ENCODE measurements at places on chromosomes 11 and 22. TPM values are rescaled to one million over a fixed set of nuclear protein-coding genes. Genes with fewer than 3 reads are reported as not detected.
A peak's percentile ranks its signal among the peaks of the same experiment; 100 is the strongest.

The TSPAN32 gene
- 1.2 TPM for total RNA-seq

DNA sequence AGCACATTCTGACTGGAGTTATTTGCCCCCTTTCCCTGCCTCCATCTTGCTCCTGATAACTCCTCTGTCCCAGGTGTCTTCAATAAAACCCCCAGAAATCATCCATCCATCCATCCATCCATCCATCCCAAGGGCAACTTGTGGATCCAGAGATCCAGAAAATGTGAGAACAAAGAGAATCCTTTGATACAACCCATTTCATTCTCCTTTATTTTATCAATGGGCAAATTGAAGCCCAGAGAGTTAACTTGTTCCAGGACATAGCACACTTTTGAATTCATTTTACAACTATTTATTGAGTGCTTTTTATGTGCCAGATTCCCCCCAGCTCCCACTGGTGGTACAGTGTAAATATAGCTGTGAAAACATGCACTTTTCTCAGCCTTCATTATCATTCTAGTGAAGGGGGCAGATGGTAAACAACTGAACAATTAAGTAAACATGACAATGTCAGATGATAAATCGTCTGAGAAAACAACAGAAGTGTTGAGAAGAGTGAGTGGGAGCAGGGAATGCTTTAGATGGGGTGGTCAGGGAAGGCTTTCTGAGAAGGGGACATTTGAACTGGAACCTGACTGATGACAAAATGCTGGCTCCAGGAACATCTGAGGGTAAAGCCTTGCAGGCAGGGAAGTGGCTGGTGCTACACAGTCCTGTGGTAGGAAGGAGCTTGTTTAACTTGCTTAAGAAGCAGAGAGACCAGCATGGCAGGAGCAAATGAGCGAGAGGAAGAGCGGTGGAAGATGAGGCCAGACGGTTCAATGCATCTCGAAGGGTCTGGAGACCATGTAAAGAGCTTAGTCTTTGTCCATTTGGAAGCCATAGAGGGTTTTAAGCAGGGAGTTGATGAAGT is 80.0 kb upstream of the TIMP3 start:
- DNase-seq, result no peak

The TESMIN gene
- total RNA-seq, result 1.1 TPM

DNA sequence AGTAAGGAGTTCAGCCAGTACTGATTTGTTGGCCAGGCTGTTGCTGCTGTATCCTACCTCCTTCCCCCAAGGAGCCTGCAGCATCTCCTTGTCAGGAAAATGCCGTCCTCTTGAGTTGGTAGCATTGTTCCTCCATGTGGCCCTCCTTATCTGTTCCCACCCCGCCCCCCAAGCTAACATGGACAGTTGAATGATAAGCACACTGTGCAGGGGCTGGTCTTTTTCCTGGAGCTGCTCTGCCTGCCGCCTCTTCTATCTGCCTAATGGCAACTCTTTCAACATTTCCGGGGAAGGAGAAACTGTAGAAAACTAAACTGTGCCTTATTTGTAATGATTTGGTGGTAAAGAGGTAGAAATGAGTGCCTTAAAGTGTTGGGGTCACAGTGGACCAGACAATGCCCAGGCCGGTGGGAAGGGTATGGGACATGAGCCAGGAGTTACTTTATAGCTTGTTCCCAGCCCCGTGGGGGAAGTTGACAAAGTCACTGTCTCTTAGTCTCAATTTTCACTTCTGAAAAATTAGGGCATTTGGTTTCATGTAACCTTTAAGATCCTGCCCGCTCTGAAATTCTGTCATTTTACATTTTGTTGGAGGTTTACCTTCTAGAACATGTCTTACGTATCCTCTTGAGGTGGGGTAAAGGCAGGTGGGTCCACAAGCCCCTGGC is 4.5 kb downstream of the FAM118A start:
- DNase-seq, result no peak

- DNase-seq, result no peak
Observed at GRCh38 chr22:24845041-24845898, 39.3 kb downstream of the SGSM1 start.

DNA sequence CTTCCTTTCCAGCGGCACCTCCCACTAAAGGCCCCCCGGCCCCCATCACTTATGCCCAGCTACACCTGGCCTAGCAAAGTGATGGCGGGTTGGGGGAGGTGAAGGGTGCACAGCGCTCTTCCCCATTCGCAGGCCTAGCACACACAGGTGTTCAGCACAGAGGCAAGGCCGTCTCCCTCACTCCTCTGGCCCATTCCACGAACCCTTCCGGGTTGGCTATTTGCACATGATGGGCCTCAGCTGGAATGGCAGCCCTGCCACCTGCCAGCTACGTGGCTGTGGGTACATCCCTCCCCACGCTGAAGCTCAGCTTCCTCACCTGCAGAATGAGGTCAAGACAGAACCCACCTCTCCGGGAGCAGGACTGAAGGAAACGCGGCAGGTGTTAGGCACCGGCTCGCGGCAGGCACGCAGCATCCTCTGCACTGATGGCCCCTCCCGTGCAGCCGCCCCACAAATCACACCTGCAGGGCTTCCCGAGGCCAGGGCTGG is 4.8 kb downstream of the KIAA0930 start:
- DNase-seq, result no peak

The LRRC10B gene
- total RNA-seq, result 0.49 TPM

The SLC5A1 gene
- total RNA-seq, result 13.7 TPM

GRCh38 chr11:68928136-68928880 is 24.6 kb downstream of the IGHMBP2 start:
- DNase-seq, result no peak

- DNase-seq, result no peak
Observed at GRCh38 chr11:130454491-130455252, 6.2 kb downstream of the ADAMTS15 start.

DNA sequence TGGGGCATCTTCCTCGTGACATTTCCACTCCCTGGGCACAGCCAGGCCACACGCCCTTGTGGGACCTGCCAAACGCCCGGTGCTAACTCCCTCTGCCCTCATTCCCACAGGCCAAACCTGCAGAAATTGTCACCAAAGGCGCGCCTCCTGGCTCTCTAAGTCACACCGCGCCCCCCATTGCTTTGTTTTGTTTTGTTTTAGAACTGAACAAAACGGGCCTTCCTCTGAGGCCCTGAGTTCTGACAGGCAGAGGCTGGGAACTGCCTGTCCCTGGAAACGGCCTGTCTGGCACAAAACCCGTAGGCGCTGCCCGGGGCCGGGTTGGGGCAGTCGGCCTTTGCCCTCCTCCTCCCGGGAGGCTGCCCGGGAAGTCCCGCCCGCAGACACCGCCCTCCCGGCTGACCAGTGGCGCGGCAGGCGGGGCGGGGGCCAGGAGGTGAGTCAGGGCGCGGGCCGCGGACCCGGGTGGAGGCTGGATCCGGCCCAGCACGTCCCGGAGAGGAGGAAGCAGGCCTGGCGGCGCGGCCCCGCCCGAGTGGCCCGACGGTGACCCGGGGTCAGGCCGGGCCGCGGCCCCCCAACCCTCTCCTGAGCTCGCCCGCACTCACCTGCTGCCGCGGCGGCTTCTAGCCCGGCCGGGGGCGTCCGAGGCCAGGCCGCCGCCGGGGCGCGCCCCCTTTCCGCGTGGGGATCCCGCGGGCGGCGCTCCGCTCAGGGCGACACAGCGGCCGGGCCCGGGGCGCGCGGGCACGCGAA is 465 bp downstream of the SUN2 start:
- DNase-seq, result no peak

GRCh38 chr11:81673001-81673400 is 1060.7 kb downstream of the FAM181B start:
- no peak for DNase-seq

- no peak for DNase-seq
Observed at GRCh38 chr22:50208430-50208938, 7.7 kb downstream of the SELENOO start.

DNA sequence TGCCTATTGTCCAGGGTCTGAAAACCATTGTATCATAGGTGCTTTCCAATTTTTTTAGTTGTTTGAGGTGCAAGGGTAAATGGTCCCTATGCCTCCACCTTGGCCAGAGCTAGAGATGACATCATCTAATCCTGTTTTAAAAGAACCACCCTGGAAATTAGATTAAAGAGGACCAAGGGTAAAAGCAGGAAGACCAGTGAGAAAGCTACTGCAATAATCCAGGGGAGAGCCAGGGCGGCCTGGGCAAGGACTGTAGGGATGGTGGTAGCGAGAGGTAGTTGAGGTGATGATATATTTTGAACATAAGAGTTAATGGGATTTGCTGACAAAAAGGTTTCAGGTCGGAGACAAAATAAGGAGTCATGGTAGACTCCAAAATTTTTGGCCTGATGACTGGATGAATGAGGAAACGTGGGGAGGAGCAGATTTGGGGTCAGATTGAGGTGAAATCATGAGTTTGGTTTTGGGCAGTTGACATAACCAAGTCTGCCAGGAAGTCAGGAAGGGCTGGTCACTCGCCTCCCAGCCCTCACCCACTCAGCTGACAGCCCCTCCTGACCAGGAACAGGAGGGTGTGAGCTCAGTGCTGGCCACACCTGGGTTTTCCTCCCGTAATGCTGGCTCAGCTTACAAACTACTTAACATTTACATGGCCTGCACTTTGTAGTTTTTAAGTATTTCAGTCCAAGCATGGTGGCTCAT is 23.0 kb downstream of the SCN4B start:
- DNase-seq, result no peak

DNA sequence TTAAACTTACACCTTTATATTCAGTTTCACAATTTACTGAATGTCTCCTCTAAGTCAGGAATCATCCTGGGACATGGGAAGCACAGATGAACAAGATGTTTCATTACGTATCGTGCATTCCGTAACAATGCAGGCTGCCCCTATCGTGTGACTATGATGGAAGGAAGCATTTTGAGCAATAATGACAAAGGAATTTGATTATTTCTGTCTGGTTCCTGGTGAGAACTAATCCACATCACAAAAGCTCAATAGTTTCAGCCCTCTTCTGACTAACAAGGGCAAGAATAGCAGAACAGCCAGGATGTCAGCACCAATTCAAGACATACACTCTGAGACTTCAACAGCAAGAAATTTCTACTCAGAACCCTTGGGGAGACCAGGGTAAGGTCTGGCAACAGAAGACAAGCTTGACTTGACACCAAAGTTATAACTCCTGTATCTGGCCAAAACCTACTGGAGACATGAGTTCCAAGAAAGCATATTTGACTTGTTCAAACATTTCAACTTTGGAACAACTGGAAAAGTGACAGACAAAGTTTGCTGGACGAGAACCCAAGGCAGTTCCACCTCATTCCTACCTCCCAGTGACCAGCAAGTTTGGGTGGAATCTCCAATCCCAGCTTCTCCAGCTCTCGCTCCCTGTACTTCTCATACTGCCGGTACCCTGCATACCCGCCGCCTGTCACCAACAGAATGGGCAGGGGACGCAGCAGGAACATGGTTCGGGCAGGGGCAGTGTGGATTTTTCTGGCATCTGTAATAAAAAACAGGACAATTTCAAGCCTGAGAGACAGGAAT is 14.3 kb downstream of the PISD start:
- DNase-seq, result no peak

GRCh38 chr22:50302564-50302963 is 4.9 kb downstream of the PLXNB2 start:
- DNase-seq, result no peak

The MGAT3 gene
- 4.2 TPM for total RNA-seq

DNA sequence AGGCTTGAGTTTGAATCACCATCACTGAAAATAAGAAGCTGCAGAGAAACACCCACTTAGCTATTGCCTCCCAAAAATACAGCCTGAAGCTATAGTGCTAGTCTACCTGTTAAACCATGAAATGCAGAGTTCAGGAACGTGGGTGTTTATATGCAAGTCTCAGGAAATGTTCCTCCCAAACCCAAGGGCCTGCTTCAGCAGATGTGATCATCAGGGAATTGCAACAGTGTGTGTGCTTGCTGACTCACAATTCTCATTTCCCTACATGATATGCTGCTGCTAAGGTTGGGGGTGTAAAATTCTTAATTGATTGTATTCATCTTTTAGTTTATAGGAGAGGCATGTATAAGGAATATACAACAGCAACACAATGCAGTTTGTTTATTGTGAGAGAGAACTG is 49.6 kb downstream of the NUP98 start:
- no peak for DNase-seq

DNA sequence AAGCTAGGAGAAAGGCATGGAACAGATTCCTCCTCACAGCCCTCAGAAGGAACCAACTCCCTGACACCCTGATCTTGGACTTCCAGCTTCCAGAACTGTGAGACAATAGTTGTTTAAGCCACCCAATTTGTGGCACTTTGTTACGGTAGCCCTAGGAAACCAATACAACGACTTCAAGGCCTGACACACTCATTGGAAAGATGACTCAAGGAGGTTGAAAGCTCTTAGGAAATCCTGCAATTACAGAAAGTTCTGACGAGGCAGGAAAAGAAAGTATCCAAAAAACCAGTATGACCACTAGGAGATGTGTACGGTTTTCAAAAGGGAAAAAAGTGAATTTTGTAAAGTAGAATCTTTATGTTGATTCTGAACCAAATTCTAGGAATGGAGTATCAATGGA is 161.4 kb downstream of the SWAP70 start:
- no peak for DNase-seq

DNA sequence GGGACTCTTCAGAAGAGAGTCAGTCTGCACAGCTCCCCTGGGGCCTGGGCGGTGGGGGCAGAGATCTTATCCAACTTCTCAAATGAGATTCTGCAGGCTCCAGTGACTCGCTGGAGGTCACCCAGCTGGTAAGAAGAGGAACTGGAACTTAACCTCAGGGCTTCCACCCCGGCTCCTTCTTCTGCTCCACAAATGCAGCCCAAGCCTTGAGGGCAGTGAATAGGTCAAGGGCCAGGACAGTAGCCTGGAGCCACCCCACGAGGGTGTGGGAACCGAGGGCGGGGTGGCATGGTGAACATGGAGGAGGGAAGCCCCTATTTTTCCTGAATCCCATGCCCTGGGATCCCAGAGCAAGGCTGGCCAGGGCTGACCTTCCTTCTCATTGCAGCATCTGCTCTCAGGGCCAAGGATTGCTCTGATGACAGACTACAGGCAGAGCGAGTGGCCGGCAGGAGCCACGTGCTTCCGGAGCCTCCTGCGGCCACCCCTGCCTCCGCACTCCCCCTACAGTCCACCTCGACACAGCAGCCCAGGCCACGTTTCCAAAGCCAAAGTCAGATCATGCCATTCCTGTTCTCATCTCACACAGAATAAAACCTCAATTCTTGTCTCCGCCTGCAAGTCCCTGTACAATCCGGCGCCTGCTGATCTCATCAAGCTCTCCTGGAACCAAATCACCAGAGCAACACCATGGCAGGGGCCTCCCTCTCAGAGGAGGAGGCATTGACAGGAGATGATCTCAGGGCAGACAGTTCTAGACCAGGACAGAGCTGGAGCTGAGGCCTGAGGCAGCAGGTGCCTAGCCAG is 21.1 kb upstream of the UPK3A start:
- peak; percentile 48 for DNase-seq

DNA sequence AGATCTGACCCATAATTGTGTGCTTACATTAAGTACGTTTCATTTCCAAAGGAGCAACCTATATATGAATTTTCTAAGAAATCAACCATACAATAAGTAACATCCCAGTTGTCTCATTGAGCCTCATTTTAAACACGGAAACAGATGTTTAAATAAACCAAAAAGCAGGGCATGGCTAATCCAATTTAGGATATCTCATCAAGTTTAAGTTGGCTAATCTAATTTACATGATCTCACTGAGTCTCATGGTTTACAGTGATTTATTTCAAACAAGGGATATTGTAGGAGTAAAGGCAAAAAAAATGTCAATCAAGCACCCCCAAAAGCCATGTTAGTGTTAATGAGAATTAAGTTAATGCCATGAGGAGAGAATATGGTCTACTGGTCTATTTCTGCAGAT is 499.8 kb upstream of the CCDC90B start:
- no peak for DNase-seq
